ENCODE measurements at places on chromosomes 13 and 19. TPM values are rescaled to one million over a fixed set of nuclear protein-coding genes. Genes with fewer than 3 reads are reported as not detected.

The FXYD1 gene
- not detected for total RNA-seq

The CCDC169 gene
- total RNA-seq: 8.5 TPM

The LYPD5 gene
- 0.35 TPM for total RNA-seq

The TRIM13 gene
- total RNA-seq: 11.4 TPM

The C5AR1 gene
- total RNA-seq: not detected

The ZNF677 gene
- 12.1 TPM for total RNA-seq

The GPC6 gene
- total RNA-seq: 19.5 TPM

The PRRG2 gene
- 0.51 TPM for total RNA-seq

The SLC10A2 gene
- not detected for total RNA-seq

The FLT1 gene
- 0.25 TPM for total RNA-seq

The ZNF90 gene
- total RNA-seq: 11.4 TPM

The ZNF221 gene
- total RNA-seq: 8.5 TPM

DNA sequence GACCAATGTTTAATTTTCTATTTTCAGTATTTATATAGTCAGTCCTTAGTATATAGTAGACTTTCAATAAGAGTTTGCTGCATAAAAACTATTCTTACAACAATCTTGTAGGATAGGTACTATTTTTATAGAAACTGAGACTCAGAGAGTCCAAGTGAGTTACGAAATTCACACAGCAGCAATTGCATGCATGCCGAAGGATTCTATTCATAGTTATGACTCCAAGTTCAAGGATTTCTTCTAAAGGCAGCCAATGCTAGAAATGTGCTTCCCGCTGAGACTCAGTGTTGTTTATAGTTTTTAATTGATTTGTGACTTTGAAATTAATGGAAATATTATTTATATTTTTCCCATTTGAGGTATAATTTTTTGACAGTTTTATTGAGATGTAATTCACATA is 62.7 kb upstream of the CSNK1A1L start:
- no peak for DNase-seq

DNA sequence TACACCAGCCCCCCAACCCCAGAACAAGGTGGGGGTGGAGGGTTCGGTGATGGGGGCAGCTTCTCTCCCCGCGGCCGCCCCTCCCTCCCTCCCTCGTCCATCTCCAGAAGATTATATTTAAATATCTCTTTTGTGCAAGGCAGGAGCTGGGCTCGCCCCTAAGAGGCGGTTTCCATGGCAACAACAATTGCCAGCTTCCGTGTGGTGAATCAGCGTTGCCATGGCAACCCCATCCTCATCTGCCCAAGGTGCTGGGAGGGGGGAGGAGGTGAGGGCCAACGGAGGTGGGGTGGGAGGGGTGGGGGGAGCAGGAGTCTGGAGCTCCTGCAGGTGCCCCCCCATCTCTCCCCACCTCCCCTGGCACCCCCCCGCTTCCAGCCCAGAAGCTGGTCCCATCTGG is 46.4 kb downstream of the CELF5 start:
- DNase-seq: peak; percentile 47

- no peak for DNase-seq
These were observed 21.3 kb upstream of the IRGC start for GRCh38 chr19:43694553-43694952.

GRCh38 chr13:65414187-65414586 is 1815.9 kb downstream of the PCDH9 start:
- DNase-seq: no peak

DNA sequence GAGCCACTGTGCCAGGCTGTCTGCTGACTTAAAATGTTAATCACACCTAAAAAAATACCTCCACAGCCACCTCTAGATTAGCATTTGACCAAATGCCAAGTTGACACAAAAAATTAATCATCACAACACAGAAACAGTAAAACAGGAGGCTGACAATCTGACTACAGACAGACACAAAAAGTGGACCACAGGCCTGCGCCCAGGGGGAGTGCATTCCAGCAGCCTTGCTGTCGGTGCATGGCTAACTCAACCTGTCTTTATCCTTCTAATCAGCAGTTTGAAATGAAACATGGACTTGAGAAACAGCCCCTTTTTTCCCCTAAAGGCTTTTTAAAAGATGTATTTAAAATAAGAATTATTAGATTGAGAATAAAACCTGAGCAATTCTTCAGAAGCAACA is 34.0 kb downstream of the RASL11A start:
- DNase-seq: no peak

DNA sequence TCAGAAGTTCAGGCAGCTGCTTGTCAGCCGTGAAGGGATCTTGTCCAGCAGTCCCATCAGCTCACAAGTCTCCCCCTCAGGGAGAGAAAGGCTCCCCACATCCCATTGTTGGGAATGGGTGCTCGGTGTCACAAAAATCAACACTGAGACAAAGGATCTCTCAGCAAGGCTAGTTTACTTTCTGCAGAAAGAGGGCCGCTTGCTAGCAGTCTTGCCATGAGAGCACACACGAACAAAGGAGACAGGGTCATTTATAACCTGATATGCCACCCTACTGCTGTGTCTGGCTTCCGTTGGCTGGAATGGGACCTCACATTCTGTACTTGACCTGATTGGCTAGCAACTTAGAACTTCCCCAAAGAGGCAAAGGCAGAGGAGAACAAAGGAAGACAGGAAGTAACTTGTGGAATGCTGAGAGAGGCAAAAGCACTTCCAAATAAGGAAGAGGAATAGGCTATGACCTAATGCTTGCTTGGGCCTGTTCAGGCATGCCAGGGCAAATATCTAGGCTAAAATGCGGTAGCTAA is 8.7 kb upstream of the IGFL3 start:
- peak; percentile 93 for DNase-seq

GRCh38 chr19:45764475-45764874 is 4.6 kb downstream of the SIX5 start:
- DNase-seq: no peak

DNA sequence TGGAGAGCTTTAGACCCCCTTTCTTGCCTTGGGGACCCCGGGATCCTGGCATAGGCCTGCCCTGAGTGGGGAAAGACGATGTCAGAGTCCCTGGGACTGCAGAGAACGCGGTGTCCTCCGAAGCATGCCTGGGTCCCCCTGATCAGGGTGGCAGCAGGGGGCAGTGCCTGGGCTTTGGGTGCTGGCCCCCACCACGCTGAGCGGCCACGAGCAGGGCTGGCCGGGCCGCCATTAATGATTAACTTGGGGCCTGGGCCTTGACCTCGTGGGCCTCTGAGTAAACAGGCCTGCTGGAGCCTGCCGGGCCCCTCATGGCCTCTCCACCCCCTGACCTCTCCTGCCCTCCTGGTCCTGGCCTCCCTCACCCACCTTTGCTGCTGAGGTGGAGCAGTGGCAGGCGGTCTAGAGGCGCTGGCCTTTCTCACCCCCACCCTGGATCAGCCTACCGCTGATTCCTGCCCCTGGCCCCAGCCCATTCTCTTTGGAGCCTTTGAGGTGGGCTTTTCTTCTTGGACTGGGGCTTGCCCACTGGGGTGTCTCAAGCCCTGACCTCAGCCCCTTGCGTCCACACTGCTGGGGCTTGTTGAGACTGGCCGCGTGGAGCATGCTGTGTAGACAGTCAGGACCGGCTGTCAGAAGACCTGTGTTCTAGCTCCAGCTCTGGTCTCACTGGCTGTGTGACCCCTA is 26.3 kb downstream of the CEBPA start:
- DNase-seq: no peak

DNA sequence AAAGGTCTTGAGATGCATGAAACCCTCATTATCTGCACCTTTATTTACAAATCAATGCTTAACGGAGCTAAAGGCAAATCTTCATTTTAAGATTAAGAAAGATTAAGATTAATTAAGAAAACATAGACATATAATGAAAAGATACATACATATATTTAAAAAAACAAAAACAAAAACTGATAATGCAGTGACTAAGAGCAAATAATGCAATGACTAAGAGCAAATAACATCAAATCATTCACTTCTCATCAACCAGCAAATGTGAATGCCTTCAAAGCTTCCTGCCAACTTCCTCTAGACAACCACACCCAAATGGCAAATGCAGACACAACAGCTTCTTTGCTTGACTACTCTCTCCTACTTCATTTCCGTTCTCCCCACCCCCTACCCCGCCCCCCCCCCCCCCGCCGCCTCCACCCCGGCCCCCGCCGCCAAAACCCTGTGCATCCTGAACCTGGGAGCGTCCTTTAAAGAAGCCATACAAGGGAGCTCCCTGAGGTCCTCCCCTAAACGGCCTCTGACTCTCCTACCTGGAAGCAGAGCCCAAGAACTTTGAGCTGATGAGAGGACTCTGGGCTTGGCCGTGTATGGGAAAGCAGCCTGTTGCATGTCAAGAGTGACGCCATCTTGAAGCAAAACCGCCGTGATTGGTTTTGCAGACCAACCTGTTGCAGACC is 24.5 kb downstream of the TEX101 start:
- no peak for DNase-seq

GRCh38 chr19:44653977-44654774 is 10.5 kb downstream of the PVR start:
- peak; percentile 89 for DNase-seq

GRCh38 chr13:99055735-99056134 is 77.9 kb upstream of the DOCK9 start:
- no peak for DNase-seq

GRCh38 chr13:44903574-44903985 is 85.7 kb downstream of the NUFIP1 start:
- DNase-seq: peak; percentile 83

DNA sequence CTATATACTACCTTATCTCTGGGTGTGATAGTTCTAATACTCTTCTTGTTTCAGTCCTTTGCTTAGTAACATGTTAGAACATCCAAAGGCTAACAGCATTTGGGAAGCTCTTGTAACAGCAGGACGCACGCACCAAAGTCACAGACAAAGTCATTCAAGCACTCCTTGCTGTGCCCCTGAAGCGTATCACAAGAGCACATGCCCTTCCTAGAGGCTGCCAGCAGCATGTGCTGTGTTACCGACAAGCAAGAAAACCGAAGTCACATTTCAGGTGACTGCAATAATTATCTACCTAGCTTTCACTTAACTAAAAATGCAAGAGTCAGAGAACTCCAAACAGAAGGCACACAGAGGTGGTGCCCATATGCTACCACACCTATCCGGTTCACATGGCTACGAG is 194.1 kb downstream of the KLF12 start:
- DNase-seq: no peak

DNA sequence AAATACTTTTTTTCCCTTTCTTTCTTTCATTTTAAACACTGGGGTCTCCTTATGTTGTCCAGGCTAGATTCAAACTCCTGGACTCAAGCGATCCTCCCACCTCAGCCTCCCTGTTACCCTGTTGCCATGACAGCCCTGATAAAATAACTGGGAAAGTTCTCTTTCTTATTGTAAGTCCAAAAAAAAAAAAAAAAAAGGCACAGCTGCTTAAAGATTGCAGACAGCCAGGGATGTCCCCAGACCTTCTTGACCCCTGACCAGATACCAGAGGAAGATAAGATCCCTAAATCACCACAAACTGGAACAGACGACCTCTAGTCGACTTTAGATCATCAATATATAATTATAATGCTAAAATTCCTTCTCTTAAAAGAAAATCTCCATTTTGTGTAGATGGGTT is 1.1 kb upstream of the MVB12A start:
- no peak for DNase-seq

- DNase-seq: no peak
These were observed 9.5 kb upstream of the ERFL start for GRCh38 chr19:41937525-41938468.

- DNase-seq: no peak
These were observed 777.1 kb downstream of the LIG4 start for GRCh38 chr13:107438251-107438650.

- DNase-seq: no peak
These were observed 647 bp upstream of the KLF12 start for GRCh38 chr13:74134777-74135325.
